ENCODE measurements at places on chromosomes 5 and 9. TPM values are rescaled to one million over a fixed set of nuclear protein-coding genes. Genes with fewer than 3 reads are reported as not detected.

GRCh38 chr5:164038128-164038783 lies 532.8 kb downstream of the MAT2B start:
- DNase-seq: no peak

DNA sequence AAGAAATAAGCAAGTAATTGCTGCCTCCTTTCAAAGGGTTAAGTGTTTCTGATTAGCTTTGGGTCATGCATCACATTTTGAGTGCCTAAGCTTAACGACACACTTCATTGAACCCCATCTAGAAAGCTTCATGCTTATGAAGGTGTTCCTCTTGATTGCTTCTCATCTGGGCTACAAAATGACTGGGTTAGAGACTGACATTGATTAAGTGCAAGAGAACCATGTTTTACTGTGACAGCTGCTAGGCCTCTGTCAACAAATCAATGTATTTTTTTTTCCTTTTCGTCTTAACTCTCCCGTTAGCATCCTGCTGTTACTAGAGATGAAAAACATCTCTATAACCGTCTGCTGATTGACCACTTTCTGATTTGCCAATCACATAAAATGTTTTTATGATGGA lies 725.0 kb downstream of the TLE1 start:
- DNase-seq: no peak

DNA sequence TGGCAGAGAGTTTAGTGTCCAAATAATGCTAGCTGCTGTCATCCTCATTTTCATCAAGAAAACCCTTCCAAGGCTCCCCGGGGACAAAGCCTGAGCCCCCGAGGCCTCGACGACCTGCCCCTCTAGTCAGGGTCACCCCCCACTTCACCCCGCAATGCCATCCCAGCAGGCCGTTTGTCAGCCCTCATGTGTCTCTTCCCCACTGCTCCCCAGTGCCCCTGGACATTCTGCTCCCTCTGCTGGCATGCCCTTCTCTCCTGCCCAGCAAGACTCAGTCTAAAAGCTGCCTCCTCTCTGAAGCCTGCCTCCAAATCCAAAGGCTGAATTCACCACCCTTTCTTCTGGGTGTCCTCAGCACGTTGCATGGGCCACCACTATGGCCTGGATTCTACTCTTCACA lies 59.3 kb downstream of the PAX5 start:
- no peak for DNase-seq

- no peak for DNase-seq
These were observed at the start of gene TAL2 for GRCh38 chr9:105662184-105663104. TAL2 (plus strand) TSS chr9:105662457; CDS start chr9:105662497, 40 bp downstream.

DNA sequence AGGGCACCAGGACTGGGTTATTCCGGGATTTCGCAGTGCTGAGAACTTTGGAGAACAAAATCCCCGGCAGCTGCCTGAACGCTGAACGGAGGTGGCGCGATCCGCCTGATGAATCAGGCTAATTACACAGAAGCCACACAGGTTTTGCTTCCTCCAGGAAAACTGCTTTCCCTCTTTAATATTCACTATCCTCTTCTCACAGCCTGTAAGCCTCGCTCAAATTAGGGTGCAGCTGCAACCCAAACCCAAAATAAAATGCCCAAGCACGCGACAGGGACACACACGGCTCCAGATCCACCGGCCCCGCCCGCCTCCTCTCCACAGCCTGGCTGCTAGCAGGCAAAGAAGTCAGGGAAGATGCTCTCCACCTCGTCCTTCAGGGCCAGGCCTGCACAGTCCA lies 6.0 kb downstream of the SOHLH1 start:
- no peak for DNase-seq

GRCh38 chr9:83419961-83420360 lies 118.2 kb downstream of the FRMD3 start:
- no peak for DNase-seq

DNA sequence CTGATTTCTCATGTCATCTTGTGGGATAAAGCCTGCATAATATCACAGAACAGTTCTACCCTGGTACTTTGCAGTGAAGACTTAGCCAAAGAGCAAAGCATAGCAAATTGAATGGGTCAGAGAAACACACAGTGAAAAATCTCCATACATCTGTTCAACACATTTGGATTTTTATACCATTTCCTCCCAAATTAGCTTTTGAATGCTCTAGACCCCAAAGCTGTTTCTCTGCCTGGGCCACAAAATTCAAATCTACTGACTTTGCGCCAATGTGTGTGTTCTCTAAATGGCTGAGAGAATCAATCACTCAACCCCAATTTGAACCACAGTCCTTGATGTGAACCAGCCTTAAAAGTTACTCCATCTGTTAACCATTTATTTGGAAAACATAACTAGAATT lies 236.9 kb upstream of the NFIL3 start:
- no peak for DNase-seq

- no peak for DNase-seq
These were observed 810.1 kb upstream of the WWC1 start for GRCh38 chr5:167481345-167481744.

DNA sequence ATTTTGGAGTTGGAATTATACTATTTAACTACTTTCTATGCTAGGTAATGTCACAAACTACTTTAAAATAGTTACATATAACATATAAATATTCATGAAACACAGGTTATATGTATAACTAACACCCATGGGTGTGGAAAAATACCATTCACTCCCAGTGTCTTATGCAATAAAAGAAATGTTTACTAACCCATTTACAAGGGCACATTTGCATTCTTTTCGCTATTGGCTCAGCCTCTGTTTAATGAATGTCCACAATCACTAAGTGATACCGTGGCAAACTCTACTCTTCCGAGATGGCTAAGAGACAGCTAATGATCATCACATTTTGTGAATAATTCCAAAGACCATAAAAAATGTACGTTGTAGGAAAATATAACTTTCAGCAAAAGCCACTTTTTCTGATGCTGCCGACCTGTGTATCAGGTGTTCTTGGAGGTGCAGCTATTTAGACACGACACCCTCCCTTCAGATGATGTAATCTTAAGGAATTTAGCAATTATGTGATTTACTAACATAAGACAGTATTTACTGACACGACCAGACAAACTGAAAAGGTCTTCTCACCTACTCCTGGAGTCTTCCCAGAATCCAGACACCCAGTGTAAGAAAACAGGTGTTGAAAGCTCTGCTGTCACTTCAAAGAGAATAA lies 121.7 kb upstream of the FAM120A start:
- DNase-seq: no peak

GRCh38 chr5:138037907-138038633 lies 5.2 kb upstream of the FAM13B start:
- DNase-seq: no peak

- DNase-seq: peak; percentile 89
These were observed 23.5 kb downstream of the TBC1D2 start for GRCh38 chr9:98231770-98232478.

DNA sequence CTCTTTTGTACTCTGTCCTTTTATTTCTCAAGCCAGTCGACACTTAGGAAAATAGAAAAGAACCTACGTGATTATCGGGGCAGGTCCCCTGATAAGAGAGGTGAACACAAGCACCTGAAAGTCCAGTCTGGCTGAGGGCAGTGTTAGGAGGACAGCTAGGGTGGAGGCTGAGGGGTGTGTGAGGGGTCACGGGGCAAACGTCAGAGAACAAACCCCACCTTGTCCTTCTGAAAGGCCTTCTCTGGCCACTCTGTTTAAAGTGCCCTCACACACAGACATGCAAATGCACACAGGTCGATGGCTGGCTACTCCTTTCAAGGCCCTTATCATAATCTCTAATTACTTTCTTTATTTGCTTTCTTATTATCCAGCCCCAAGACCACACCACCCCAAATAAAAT lies 108.8 kb downstream of the ESM1 start:
- no peak for DNase-seq

GRCh38 chr5:156188016-156188415 lies 138.9 kb upstream of the SGCD start:
- no peak for DNase-seq

- DNase-seq: no peak
These were observed 6.6 kb downstream of the SLC22A4 start for GRCh38 chr5:132300577-132301343.

DNA sequence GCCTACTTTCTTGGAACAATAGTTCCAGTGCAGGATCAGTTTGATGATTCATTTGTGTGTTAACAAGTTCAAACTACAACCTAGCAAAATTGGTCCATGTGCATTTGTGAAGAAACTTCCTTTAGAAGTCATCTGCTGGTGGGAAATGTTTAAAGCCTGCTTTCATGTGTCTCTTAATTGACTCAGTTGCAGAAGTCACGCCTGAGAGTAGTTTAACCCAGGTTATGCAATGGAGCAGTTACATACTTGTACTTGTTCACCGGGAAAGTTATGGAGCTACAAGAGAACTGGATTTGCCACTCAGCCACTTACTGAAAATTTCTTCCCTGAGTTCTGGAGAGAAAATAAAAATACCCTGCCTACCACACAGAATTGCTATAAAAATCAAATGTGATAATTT lies 1397.8 kb downstream of the PTPRD start:
- no peak for DNase-seq

- DNase-seq: no peak
These were observed 16.4 kb downstream of the MAP3K1 start for GRCh38 chr5:56831773-56832172.

DNA sequence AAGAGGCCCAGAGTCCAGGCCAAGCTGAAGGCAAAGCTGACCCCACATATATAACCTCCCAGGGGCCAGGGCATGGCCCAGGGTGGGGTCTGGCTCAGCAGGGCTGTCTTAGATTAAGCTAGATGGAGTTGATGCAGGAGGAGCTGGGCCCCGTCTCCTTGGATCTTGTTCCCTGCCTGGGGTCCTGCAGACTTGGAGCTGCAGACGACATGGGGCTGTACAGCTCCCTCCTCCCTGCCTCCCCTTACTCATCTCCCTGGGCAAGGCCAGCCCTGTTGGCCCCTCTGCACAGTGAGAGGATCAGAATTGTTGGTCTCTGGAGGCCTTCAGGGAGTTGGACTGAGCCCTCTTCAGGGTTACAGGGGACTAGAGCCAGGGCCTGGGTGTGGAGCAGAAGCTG lies 134.9 kb downstream of the RGS3 start:
- DNase-seq: no peak

DNA sequence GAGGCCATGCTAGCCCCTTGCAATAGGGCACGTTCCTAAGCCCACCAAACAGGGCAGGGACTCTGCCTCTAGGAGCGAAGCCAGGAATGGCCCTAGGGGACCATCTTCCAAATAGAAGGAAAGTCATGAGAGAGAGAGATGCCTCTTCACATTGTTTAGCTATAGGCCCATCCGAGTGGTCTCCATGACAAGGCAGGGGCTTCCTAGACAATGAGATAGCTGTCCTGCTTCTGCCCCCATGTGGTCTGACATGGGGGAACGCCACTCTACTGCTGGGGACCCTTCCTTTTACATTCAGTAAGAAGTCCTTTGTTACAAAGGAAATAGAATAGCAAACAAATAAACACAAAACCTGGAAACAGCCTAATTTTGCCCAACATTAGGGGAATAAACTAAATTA lies 17.9 kb upstream of the KIF4B start:
- DNase-seq: no peak

DNA sequence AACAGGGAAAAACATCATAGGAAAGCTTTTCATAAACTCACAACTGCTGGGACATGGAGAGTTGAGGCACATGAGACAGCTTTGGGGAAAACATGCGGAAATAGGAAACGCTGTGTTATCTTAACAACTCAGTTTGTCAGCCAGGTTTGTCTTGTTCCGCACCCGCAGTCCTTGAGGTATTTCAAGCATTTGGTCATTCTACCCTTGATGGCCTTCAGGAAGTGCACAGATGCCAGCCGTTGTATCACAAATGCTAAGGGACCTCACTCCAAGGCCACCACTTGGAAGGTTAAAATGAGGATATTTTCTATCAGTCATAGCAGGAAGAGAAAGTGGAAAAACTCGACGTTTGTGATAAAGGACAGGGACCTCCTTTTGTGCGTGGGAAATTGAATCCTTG lies 83.8 kb downstream of the TRIO start:
- no peak for DNase-seq

The GRXCR2 gene
- total RNA-seq: not detected

The TRIM7 gene
- 2.2 TPM for total RNA-seq

The PCDHGB5 gene
- total RNA-seq: 25.0 TPM

The ADAMTSL2 gene
- under 0.01 TPM for total RNA-seq

The MYOZ3 gene
- under 0.01 TPM for total RNA-seq

The SOWAHA gene
- under 0.01 TPM for total RNA-seq

The ZNF782 gene
- total RNA-seq: 5.6 TPM

The LCN15 gene
- total RNA-seq: not detected

The SPINK4 gene
- not detected for total RNA-seq

The NEK6 gene
- 41.9 TPM for total RNA-seq

The RANBP3L gene
- total RNA-seq: 1.3 TPM
